SK-N-MC (cell line): ENCODE measurements at places on chromosomes 11 and 22.

GRCh38 chr11:122910775-122911174 is 28.2 kb downstream of the JHY start:
- DNase-seq, result no peak

- DNase-seq, result no peak
Measured at GRCh38 chr22:47293368-47294221, 531.1 kb downstream of the TBC1D22A start.

DNA sequence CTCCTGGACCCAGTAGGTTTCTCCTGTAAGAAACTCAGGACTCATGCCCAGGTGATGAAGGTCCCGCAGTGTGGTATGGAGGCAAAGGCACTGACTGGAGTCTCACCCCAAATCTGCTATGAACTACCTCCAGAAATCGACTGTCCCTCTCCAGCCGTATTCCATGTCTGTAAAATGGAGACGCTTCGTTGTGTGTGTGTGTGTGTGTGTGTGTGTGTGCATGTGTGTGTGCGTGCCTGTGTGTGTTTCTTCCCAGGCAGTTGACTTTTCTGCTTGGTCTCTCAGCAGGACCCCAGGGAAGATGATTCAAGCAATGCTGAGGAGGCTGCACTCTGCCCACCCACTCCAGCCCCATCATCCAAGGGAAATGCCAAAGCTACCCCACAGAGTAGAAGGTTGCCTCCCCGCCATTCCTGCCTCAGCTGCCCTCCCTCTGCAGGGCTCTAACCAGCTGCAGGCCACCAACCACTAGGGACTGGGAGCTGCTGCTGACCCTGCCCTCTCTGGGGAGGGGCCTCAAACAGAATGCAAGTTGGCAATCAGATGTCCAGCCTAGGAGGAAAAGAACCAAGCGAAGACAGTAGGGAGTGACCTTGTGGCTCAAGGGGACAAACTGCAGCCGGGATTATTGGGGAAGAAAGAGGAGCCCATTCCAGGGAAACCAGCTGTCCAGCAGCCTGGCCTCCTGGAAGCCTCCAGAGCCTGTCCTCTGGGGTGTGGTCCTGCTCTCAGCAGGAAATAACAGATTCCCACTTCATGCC is 56.2 kb downstream of the SLC22A12 start:
- DNase-seq, result no peak

- no peak for DNase-seq
Measured at GRCh38 chr22:29103121-29103520, 30.3 kb downstream of the KREMEN1 start.

- DNase-seq, result no peak
Measured at GRCh38 chr11:33860926-33861325, 30.9 kb downstream of the LMO2 start.

DNA sequence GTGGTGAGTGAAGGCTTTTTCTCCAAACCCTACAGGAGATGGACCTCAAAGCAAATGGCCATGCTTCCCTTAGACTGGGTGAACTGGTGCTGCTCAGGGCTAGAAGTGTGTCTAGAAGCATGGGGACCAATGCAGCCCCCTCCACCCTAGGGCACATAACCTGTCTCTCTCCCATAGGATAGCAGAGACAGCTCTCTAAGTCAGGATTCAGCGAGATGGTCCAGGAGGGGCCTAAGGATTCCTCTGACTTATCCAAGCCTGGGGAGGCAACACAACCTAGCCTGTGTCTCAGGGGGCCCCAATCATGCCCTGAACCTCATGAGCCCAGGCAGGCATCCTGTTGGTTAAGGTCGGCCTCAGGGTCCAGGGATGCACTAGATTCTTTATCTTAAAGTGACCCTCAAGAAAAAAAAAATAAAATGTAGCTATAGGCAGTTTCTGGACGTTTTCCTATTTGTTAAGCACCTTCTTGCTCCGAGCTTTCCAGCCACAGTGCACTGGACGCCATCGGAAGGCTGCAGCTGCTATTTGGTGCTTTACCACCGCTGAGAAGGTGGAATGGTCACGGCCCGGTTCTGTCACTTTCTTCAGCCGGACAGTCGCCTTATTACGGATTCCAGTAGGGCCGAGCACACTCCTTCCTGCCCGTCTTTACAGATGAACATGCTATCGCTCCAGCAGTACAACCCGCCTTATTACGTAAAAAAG is 5.0 kb upstream of the CCND1 start:
- DNase-seq, result no peak

DNA sequence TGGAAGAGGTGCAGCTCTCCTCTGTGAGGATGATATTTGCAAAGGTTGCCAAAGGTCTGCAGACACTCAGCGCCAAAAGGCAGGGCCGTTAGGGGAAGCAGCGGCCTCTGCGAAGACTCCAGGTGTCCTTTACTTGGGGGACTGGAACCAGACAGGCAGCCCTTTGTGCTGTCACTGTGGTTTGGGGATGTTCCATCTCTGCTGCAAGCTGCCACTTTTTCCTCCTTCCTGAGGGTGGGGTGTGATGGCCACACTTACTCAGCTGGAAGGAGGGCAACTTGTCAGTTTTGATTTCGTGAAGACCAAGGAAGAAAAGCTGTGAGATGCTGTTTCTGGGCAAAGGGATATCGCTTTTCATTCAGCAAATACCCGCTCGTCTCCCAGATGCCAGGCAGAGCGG is 96.5 kb upstream of the PRR5 start:
- no peak for DNase-seq

- DNase-seq, result no peak
Measured at GRCh38 chr11:1763336-1763795, 361 bp downstream of the CTSD start.

- no peak for DNase-seq
Measured at GRCh38 chr22:26548984-26549383, 36.7 kb upstream of the TFIP11 start.

DNA sequence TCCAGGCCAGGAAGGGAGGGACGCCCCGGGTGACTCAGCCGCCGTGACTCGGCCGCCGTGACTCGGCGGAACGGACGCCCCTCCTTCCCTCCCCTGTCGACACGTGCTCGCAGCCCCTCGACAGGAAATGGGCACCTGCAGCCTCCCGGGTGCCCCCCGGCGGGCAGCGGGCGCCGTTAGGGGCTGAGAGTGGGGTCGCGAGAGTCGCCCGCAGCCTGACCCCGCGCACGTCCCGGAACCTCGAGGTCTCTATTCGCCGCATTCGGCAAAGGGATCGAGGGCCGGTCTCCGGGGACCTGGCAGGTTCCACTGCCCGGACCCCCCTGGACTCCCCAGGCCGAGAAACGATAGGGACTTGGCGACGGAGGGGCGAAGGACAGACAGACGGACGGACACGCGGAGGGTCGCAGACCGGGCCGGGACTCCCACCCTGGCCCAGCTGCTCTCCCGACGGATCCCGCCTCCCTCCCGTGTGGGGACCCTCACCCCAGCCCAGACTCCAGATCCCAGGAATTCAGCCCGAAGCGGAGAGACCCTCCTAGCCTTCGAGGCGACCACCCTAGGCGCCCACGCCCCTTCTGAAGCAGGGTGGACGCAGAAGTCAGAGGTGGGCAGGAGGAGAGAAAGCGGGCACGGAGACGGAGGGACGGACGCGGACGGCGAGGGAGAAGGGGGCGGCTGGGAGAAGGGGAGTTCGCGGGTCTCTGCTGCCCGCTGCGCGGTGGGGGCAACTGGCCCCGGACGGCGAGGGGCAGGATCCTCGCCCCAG is 648 bp downstream of the FOSL1 start:
- no peak for DNase-seq

GRCh38 chr11:113167599-113167998 is 146.8 kb upstream of the TTC12 start:
- no peak for DNase-seq

- DNase-seq, result no peak
Measured at GRCh38 chr22:25159028-25159427, 40.6 kb upstream of the CRYBB3 start.

DNA sequence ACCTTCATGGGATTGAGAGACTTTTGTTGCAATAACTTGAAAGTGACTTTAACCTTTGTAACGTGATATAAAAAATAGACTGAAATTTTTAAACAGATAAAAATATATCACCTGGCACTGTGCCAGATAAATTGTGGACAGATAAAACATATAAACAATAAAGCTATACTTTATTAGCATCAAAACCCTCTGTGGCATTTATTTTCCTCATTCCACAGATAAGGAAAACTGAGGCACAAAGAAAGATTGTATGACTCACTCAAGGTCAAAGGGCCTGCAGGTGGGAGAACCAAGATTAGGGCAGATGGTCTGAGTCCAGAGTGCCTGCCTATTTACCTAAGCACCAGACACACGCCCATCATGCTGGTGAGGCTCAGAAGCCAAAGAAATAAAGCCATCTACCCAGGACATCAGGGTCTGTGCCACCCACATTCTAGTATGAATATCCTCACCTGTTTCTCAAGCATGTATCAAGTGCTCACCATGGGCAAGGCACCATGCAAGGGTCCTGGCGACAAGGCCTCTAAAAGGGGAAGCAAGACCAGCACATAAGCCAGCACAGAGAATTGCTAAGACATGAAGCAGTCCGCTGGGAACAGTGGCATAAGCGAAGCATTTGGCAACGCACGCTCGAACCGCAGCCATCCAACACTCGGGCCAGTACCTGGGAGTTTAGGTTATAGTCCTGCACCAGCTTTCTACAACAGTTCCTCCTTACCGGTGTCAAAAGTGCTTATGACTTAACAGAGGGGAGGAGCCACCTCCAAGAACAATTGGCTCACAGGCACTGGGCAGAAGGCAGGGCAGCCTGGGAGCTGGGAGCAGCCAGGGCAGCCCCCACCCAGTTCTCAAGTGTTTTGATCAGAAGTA is 17.6 kb downstream of the MYH9 start:
- no peak for DNase-seq

DNA sequence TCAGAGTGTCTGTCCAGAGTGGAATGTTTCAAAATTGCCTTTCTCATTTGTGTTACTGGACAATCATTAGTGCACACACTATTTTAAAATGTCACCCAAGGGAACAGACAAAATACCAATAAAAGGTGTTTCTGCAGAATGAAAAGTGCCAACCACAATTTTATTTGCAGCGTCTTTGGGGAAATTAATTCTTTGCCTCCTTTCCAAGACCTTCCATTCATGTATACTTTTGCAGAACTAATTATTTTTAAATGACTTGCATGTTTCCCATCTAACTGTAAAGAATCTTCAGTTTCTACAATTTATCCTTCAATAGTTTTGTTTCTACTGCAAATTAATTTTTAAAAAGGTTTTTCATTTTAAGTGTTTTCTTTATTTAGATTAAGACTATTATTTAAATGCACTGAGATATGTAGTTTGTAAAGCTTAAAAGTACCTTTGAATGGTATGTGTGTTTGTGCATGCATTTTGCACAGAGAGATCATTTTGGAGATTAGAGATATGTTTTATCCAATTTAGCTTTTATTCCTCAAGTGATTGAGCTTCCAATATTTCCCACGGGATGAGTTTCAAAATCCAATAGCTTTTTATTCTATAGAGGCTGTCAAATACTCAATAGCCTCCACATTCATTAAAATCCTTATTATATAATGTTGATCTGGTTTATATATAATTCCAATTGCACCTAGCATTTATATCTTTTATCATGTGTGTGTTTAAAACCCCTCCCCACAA is 1235.7 kb downstream of the LRRC4C start:
- DNase-seq, result no peak

DNA sequence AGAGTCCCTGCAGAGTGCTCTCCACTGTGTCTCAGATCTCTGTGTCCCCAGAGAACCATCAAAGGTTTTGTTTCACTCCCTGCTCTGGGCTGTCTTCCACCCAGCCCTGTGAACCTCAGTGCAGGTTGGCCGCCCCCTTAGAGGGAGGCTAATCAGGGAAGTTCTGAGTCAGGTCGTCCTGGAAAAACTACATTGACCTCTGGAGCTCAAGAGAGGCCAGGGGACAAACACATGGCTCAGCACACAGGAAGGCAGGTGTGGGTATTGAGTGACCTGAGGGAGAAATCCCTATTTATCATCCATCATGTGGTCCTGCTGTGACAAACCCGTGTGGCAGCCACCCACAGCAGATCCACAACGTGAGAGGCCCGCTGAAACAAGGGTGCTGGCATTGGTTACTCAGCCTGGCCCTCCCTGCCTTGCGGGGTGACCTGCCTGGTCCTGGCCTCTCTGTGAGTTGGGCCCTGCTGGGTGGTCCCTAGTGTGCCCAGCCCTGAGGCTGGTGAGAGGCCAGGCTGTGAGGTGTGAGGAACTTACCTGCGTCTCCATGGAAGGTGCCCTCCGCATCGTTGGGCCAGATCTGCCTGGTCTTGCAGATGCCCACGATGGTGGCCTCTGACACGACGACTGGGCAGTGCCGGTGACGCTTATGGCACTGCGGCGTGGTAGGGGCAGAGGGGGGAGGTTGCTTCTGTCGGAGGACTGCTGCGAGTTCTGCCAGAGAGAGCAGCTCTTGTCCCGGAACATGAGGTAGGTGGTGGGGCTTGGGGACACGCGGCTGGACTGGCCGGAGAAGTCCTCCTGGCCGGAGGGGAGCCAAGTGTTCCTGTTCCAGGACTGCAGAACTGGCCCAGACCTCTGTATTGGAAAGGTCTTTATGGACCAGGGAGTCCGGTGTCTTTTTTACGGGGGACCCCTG is 669 bp upstream of the BCR start:
- no peak for DNase-seq

DNA sequence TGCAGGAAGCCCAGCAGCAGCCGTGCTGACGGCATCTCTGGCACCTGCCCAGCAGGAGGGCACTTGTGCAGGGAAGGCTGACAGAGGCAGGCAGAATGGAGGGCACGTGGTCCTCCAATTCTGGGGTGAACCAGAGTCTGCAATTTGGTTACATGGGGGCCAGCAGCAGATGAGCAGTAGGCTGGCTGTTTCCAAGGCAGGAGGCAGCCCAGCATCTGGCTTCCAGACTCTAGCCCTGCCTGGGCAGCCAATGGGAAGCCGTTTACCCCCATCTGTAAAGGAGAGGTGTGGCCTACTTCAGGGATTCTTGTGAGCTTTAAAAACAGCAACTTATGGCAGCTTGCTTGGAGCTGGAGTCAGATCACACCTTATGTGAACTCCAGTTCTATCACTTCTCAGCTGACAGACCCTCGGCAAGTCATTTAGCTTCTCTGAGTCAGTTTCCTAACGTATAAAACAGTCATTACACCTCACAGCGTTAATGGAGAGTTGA is 27.9 kb upstream of the RASL10A start:
- no peak for DNase-seq

GRCh38 chr11:44804449-44805437 is 78.0 kb downstream of the TSPAN18 start:
- DNase-seq, result no peak

GRCh38 chr11:121534131-121535093 is 81.6 kb upstream of the SORL1-AS1 start:
- DNase-seq, result no peak

DNA sequence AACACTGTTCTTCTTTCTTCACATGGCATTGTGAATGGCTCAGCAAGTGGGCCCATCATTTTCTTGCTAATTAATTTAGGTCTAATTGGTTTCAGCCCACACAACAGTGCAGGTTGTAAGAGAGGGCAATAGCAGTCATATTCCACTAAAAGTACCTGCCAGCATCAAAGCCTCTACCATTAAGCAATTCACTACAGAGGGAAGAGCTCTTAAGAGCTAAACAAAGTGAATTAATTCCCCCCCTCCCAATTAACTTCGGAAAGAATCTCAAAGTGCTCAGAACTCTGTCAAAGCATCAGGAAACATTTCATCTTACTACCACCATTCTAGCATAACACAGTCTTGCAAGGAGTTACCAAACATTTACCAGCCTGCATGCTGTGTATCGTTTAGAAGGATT is 133.9 kb upstream of the UBASH3B start:
- DNase-seq, result no peak

- DNase-seq, result no peak
Measured at GRCh38 chr22:24519496-24519895, 24.4 kb downstream of the UPB1 start.
